ENCODE measurements at places on chromosomes 2 and 18. TPM values are rescaled to one million over a fixed set of nuclear protein-coding genes. Genes with fewer than 3 reads are reported as not detected.
A peak's percentile ranks its signal among the peaks of the same experiment; 100 is the strongest.

GRCh38 chr2:191866195-191866594, 19.3 kb upstream of the CAVIN2 start:
- peak; percentile 54 for DNase-seq
- H3K4me3 ChIP-seq, result no peak overlapping the region
- H3K27ac ChIP-seq, result no peak overlapping the region
- H3K27me3 ChIP-seq, result no peaks in the 10 kb centered on the region
- peaks cover 2% of the 10 kb centered on the region for H3K4me1 ChIP-seq

GRCh38 chr2:164620873-164621763, at the start of gene GRB14:
GRB14 (minus strand) TSS chr2:164621482; CDS start chr2:164621309, 173 bp downstream.
- H3K27ac ChIP-seq, result peak within 1 kb of the TSS; percentile 68
- H3K27me3 ChIP-seq, result no peaks in the 10 kb centered on the region
- H3K4me3 ChIP-seq, result peak within 1 kb of the TSS; percentile 62
- H3K4me1 ChIP-seq, result peaks cover 31% of the 10 kb centered on the region
- DNase-seq, result peak; percentile 89
- H3K36me3 ChIP-seq, result no peaks in the 10 kb centered on the region

GRCh38 chr18:23811176-23811575, 121.9 kb downstream of the LAMA3 start:
- no peak overlapping the region for H3K27ac ChIP-seq
- no peaks in the 10 kb centered on the region for H3K36me3 ChIP-seq
- peaks cover 37% of the 10 kb centered on the region for H3K4me1 ChIP-seq
- DNase-seq, result no peak
- no peak overlapping the region for H3K4me3 ChIP-seq
- no peaks in the 10 kb centered on the region for H3K27me3 ChIP-seq

TMEM163 gene
- 1.1 TPM for total RNA-seq

VWC2L gene
- total RNA-seq, result not detected

MRPS9 gene
- total RNA-seq, result 70.9 TPM

AGFG1 gene
- total RNA-seq, result 113 TPM

HOXD10 gene
- total RNA-seq, result not detected

CMPK2 gene
- total RNA-seq, result 0.12 TPM
